NCI-H2081 treated with DMSO at 0.1 percent for 48 hours (cell line): ENCODE measurements at places on chromosomes 13 and 19.

GRCh38 chr19:52237771-52238400, 31.5 kb upstream of the ZNF766 start:
- no peak for DNase-seq

DNA sequence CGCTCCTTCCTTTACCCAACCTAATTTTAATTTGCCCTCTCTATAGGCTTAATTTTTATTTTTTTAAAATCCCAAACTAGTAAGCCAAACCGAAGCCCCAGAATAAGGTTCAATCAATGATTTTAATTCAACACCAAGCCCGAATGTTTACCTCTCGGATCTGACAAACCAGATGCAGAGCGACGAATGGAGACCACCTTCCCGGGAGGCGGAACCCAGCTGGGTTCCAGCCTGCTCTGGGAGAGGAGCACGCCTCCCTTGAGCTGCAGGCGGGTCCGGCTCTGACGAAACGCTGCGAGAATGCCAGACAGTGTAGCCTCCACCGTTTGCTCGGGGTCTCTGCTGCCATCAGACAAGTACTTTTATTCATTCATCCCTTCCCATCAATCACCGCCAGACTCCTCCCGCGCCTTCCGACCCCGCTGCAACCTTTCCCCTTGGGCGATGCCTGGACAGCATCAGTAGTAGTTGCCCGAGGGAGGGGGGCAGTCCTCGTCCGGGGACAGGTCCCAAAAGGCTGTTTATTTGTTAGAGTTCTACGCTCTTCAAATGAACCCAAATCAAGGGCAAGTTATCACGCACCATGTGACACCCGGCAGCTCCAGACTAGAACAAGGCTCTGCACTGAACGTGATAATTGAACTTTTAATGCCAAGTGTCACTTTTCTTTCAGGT, 752 bp upstream of the EDNRB start:
- DNase-seq, result no peak

DNA sequence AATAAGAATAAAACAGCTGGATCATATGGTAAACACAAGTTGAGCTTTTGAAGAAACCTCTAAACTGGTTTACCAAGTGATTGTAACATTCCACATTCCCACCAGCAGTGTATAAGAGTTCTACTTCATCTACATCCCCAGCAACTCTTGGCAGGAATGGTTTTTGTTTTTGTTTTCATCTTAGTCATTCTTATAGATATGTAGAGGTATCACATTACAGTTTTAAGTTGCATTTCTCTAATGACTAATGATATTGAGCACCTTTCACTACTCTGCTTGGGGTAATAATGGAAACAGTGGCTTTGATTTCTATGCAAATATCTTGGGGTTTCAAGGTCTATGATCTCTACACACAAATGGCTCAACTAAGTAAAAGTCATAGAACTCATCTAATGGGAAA, 614.5 kb downstream of the TBC1D4 start:
- no peak for DNase-seq

DNA sequence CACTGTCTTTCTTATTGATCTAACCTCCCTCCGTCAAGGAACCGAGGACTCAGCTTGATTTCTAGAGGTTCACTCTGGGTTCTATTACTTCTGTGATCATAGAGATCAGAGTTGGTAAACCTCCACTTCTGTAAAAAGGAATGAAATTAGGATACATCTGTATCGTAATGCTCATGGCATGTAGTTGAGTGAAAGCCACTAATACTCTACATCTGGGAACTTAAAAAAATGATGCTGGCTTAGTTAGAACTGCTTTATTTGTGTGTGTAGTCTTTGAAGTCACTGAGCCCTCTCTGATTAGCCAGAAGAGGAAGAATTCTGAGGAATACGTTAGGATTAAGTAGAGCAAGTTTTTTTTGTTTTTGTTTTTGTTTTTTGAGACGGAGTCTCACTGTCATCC, 140.8 kb downstream of the GGACT start:
- DNase-seq, result no peak

DNA sequence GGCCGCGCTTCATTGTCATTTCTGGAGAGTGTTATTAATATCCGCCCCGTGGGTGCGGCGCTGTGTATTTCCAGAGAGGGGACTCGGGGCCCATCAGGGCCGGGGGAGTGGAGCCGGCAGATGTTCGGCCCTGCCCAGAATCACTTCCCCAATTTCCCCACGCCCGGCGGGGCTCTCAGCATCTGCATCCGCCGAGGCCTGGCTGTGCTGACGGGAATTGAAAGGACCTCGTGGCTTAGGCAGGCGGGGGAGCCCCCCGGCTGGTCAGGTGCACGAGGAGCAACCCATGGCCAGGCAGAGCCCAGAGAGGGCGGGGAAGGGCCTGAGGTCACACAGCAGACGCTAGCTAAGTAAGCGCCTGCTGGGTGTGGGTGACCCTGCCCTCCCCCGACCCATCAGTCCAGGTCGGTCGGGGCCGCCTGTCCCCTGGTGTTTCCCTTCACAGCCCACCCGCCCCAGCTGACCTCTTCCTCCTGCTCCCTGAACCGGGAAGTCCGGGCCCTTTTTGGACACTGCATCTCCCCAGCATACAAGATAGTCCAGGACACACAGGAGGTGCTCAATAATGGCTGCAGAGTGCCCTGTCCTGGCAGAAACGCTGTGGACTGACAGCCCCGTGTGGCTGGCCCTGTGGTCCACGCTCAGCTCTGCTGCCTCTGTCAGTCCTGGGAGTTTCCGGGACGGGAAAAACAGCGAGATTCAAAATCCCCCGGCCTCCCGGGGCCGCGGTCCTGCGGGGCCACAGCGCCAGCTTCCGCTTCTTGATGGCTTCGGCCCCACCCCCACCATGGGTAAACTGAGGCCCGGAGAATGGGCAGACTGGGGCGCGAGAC, 22.1 kb downstream of the ARID3A start:
- no peak for DNase-seq
